ENCODE measurements at places on chromosomes 16 and 17.

- no peak for DNase-seq
These were observed 130.8 kb downstream of the SDK2 start for GRCh38 chr17:73513426-73513825.

DNA sequence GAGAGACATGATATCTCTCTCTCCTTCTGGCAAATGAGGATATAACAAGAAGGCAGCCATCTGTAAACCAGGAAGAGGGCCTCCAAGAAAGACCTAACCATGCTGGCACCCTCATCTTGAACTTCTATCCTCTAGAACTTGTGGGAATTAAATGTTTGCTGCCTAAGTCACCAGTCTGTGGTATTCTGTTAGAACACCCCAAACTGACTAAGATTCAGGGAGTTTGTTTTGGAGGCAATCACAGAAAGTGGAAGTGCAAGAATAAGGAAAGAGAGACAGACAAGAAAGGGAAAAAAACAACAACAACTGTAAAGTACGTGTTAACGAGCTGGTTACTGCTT is 114.5 kb upstream of the GOT2 start:
- peak; percentile 7 for DNase-seq

GRCh38 chr17:67434061-67434525 is 57.0 kb downstream of the PITPNC1 start:
- no peak for DNase-seq

- DNase-seq = no peak
These were observed 5.9 kb downstream of the GIT1 start for GRCh38 chr17:29583324-29584248.

GRCh38 chr17:57785022-57785421 is 39.9 kb upstream of the CCDC182 start:
- DNase-seq = no peak

GRCh38 chr16:88629835-88630234 is 8.5 kb upstream of the IL17C start:
- DNase-seq = no peak

- no peak for DNase-seq
These were observed 7.1 kb downstream of the FBRS start for GRCh38 chr16:30665155-30665829.

- DNase-seq = no peak
These were observed 8.3 kb upstream of the GALK1 start for GRCh38 chr17:75773121-75773807.

DNA sequence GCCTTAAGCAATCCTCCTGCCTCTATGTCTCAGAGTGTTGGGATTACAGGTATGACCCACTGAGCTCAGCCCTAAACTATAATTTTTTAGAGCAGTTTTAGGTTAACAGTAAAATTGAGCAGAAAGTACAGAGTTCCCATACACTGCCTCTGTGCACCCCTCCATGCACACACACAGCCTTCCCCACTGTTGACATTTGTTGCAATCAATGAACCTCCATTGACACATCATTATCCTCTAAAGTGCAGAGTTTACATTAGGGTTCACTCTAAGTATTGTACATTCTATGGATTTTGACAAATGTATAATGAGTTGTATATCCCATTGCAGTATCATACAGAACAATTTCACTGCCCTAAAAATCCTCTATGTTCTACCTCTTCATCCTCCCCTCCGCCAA is 35.0 kb downstream of the NGFR start:
- DNase-seq = no peak

DNA sequence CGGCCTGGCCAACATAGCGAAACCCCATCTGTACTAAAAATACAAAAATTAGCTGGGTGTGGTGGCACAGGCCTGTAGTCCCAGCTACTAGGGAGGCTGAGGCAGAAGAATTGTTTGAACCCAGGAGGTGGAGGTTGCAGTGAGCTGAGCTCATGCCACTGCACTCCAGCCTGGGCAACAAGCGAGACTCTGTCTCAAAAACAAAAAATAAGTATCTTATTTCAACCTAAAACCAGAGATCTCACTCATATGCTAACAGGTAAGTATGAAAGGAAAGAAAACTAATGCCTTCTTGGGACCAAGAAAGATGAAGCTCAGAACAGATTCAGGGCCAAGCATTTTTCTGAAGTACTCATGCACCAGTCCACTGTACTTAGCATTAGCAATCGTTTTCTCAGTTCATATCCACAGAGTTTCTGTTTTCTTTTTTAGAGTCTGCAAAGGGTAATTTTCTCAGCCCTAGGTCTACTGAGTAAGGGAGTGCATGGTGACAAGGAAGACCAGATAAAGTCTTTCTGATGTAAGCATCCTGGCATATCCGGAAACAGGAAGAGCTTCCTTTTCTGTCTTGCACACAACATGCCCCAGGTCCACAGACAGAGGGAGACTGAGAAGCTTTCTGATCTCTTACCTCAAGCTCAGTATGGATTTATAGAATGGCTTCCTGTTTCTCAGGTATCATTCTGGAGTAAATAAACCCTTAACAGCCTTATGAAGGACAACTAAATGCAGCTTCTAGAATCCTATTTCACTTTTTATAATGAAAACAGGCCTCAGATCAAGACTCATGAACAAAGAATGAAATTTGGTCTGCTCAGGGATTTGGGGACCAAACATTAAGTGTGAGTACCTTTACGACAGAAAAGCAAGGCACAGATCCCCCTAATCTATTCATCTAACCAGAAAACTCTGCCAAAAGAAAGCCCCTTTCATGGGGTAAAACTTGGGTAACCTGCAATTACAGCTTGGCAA is 38.7 kb upstream of the FOXJ1 start:
- peak; percentile 36 for DNase-seq

GRCh38 chr16:69367980-69368379 is 16.4 kb upstream of the TMED6 start:
- DNase-seq = no peak

DNA sequence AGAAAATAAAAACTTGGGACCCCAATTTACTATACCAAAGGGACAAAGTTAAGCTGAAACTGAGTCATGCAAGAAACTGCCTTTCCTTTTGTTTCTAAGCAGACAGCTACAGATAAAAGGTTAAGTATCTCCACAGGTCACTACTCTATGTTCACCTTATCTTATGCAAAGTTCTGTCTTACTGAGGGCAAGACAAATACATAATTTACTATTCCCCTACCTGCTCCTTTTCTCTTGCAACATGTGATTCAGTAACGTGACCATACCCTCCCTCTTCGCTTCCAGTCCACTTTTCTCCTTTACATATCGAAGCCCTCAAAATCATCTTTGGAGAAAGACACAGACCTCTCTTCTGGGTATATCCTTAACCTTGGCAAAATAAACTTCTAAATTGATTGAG is 42.3 kb downstream of the SCPEP1 start:
- no peak for DNase-seq

DNA sequence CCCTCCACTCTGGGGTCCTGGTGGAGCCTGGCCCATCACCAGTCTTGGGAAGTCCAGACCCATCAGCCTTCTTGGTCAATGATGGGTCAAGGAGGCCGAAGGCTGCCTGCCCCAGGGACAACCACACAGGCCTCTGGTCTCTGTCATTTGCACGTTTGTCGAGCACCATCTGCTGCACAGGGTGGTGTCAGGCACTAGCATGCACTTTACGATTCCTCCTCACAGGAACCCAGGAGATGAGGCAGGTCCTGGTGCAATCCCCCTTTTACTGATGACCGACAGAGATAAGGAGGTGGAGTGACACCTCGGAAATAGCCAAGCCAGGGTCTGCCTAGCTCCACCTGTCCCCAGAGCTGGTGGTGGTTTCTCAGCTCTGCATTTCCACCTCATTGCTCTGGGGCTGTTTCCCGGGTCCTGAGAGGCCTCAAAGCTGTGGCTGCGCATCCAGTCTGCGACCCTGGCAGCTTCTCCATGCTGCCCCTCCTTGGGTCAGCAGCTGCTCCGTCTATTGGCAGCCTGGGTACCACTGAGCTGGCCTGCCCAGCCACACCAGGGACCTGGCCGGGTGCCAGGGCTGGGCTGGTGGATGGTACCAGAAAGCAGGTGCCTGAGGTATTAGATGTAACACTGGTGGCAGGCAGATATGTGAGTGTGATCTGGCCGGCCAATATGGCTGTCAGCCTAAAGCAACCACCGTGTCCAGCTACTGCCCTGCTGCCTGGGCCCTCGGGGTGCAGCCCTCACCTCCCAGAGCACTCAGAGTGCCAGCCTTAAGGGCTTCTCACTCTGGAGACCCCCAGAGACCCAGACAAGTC is 10.0 kb downstream of the MMP15 start:
- no peak for DNase-seq

DNA sequence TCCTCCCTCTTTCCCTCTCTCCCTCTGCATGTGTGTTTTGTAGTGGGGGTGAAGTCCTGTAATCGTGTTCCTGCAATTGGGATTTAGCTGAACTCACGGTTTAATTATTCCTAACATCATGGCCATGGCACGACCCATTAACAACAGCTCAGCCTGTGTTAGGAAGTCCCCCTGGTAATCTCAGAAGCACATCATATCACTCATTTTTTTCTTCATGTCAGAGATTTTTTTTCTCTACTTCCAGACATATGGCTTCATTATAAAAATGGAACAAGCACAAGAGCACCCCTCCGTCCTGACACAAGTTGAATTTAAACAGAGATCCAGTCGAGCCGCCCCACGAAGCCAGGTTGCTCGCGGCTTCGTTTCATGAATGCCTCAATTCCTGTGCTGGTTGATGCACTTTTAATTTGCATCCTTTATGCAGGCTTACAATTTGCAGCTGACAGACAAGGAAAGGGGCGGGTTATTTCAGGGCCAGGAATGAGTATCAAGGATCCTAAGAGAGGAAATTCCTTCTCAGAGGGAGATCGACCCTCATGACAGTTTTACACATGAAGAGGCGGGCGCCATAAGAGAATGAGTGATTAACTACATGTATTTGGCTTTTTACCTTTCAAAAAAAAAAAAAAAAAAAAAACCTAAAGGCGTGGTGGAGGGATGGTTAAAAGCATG is 192.9 kb downstream of the MAF start:
- no peak for DNase-seq

- no peak for DNase-seq
These were observed 14.7 kb upstream of the FBXL20 start for GRCh38 chr17:39416141-39416540.

DNA sequence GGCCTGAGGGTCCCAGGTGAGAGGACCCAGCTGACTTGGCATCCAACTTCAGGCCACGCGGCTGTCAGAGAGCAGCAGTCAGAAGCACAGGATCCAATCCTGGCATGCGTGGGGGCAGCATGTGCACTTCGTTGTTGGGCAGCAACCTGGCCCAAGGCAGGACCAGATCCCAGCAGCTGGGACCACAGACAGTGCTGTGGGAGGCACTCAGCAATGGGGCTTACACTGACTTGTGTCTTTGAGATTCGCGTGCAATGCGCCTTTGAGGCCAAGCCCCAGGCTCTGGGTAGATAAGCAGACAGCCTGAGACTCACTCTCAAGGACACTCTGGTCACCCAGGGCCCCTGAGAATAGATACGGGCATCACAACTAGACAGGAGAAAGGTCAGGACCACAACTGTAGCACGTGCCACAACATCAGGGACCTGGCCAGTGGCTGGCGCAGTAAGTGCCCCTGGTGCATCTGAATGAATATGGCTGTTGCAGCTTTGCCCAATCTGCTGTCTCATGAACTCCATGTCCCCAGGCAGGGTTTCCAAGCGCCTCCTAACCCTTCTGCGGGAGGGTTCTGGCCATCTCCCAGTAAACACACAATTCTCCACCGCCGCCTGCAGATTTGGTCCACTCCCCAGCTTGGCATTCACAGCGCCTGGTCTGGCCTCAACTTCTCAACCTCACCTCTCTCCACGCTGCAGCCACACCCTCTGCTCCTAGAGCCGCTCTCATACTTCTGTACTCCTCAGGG is 3.2 kb downstream of the PAM16 start:
- no peak for DNase-seq

- peak; percentile 36 for DNase-seq
These were observed 30.8 kb downstream of the BEAN1 start for GRCh38 chr16:66457888-66458287.

- no peak for DNase-seq
These were observed 27.6 kb upstream of the ST6GALNAC2 start for GRCh38 chr17:76612977-76613851.

GRCh38 chr16:4244254-4245076 is 2.6 kb upstream of the SRL start:
- no peak for DNase-seq

DNA sequence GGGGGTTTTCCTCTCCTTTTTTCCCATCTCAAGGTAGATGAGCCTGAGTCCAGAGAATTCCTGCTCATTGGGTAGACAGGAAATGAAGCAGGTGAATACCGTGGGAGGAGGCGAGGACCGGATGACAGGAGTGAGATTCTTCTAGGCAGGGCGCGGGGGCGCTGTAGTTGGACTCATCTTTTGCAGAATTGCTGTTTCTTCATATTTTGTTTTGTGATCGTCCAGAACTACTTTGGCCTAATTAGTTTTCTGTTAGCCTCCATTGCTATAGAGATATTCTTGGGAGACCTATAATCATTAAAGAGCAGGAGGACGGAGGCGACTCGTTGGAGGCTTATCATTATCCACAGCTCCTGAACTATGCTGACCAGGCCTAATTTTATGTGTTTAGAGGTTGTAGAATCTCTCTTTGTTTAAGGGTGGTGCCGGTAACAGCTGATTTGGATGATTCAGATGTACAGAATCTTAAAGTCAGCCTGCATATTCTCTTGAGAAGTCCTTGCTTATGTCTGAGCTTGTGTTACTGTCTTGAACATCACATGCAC is 650 bp downstream of the ATP6V0A1 start:
- peak; percentile 46 for DNase-seq

DNA sequence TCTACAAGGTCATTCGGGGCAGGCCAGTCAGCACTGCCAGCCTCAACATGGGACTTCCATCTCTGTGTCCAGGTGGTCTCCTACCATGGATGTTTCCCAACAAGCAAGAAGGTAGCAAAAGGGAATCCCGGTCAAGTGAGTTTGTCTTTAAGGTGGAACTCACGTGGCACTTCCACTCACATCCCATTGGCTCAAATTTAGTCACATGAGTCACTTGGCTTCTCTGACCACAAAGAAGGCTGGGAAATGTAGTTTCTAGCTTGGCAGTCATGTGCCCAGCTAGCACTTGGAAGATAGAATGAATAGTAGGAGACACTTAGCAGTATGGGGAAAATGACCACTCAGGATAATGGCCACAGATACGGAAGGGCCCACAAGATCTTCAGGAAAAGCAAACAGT is 106.6 kb downstream of the AIPL1 start:
- DNase-seq = no peak

DNA sequence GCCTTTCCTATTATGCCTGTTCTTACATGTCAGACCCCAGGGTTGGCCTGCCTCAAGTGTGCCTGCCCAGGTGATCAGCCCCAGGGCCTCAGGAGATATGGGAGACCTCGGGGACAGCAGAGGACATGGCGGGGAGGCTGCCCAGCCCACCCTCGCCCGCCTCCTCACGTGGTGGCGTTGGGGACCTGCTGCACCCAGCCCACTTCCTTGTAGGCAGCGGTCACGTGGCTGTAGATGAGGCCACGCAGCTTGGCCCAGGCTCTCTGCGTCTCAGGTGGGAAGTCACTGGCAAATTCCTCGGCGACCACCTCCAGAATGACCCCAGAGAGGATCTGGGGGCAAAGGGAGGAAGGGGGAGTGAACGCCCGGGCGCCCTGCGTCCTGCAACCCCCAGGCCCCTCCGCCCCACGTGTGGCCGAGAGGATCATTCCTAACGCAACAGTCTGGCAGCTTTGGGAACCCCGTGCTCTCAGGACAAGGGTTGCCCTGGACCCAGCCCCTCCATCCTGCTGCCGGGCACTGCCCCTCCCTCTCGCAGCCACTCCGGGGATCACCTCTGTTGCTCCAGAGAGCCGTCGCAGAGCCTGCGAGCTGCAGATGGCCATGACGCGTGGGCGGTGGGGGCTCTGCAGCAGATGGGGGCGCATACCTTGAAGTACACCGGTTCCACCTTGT is 6.6 kb downstream of the CYGB start:
- DNase-seq = no peak

All from fibroblast of skin of scalp (primary cell).